ENCODE measurements at places on chromosomes 3 and 15. TPM values are rescaled to one million over a fixed set of nuclear protein-coding genes. Genes with fewer than 3 reads are reported as not detected.

DNA sequence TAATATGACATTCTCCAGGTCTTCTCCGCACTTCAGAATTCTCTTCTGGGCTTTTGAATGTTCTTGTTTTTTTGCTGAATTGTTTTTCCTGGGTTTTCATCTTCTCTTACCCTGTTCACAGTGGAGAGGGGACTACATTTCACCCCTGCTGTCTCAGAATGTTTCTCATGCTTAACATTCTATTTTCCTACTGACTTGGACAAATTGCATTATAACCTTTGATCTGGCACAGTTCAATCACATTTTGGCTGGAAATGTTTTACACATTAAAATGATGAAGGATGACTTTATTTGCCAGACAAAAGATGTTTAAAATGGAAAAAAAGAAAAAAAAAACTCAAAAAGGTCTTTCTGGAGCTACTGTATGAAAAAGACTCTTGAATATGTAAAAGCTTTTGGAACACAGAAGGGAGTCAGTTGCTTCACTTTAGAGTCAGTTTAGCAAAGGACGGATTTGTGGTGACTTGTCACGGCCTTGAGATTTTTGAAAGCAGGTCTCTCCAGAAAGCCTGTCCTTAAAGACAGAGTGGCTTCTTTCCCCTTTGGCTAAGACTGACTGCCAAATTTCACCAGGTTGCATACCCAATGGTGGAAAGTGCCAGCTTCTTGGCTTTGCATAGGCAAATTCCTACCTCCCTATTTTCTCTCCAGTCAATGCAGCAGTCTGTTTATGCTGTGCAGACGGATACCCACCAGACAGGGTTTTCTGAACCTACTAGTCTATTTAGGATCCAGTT is 401.0 kb upstream of the TBL1XR1 start:
- no peak for DNase-seq

DNA sequence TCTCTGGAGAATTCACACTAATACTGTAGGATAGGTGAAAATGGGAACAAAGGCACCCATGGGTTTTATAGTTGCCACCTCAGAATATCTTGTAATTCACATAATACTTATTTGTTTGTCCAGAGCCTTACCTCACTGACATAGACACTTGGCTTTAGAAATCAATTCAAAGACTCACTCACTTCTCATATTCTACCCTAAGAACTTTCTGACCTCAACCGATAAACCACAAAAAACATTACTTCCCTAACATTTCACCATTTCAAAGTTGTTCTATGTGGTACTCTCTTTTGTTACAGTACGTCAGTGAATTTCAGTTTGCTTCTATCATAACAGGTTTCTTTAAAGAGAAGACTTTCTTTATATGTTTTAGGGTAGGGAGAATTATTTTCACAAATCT is 359.3 kb downstream of the IGSF11 start:
- no peak for DNase-seq

DNA sequence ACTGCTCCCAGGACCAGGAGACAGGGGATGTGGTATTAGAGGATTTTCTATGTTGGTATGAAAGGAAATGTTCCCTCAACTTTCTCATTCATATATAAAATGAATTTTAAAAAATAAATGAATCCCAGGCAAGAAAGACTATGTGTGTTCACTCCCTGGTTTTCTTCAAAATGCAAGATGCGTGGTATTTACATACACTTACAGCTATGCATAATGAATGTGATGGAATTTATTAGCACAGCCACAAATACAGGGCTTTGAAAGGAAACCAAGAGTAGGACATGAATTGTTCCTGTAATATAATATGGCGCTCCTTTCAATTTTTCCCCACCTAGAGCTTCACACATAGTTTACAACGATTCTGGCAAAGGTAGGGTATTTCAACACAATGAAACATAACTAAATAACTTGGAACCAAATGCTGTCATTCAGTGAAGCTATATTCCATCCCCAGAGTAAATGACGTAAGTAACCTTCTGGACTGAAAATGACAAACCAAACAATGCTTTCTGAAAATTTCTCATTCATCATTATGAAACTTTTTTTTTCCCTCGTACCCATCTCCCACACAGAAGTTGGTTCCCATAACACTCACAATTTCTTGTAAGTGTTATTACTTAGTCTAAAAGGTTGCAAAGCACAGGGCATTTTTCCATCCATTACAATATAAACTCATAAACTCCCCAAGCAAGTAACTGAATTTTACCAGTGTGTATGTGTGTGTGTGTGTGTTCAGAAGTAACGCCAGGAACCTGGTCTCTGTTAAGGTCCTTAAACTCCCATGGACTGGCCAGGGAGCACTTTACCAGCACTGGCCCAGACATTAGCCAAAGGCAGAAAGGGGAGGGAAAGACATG is 41.8 kb downstream of the CBLB start:
- no peak for DNase-seq

DNA sequence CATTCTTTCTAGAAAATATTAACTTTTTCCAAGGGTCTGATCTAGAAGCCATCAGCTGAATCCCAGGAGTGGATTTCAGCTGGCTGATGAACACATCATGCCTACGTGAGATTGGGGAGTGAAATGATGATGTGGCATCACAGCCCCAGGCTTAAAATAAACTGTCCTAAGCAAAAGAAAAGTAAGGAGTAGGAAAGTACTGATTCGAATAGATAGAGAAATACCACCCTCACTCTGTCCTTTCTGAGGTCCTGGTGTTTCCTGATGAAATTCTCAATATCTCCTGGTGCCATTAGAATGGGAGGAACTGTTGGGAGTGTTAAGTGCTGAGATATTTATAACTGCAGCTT is 376.8 kb upstream of the SEMA6D start:
- DNase-seq, result no peak

- no peak for DNase-seq
These were observed 74.1 kb upstream of the TRIM42 start for GRCh38 chr3:140603766-140604165.

- DNase-seq, result no peak
These were observed 118.5 kb upstream of the WNT5A start for GRCh38 chr3:55605443-55606236.

DNA sequence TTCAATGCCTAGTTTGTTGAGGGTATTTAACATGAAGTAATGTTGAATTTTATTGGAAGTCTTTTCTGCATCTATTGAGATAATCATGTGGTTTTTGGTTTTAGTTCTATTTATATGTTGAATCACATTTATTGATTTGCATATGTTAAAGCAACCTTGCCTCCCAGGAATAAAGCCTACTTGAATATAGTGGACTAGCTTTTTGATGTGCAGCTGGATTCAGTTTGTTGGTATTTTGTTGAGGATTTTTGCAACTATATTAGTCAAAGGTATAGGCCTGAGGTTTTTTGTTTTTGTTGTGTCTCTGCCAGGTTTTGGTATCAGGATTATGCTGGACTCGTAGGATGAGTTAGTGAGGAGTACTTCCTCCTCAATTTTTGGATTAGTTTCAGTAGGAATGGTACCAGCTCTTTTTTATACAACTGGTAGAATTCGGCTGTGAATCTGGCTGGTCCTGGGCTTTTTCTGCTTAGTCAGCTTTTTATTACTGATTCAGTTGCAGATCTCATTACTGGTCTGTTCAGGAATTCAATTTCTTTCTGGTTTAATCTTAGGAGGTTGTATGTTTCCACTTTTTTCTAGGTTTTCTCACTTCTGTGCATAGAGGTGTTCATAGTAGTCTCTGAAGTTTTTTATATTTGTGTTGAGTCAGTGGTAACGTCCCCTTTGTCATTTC is 209.8 kb upstream of the RBMS3 start:
- DNase-seq, result no peak

- no peak for DNase-seq
These were observed 153.8 kb downstream of the ULK4 start for GRCh38 chr3:41808152-41808551.

- no peak for DNase-seq
These were observed 1026.0 kb downstream of the TUSC7 start for GRCh38 chr3:117735481-117736101.

- no peak for DNase-seq
These were observed 103.7 kb downstream of the RPLP1 start for GRCh38 chr15:69556344-69556743.

DNA sequence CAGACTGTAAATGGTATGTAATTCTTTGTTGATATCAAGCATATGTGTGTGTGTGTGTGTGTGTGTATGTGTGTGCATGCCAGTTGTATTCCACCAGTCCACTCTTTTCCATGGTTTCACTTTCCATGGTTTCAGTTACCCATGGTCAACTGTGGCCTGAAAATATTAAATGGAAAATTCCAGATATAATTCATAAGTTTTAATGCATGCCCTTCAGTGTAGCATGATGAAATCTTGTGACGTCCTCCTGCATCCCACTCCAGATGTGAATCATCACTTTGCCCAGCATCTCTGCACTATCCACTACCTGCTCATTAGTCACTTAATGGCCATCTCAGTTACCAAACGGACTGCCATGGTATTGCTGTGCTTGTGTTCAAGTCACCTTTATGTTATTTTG is 215.9 kb downstream of the GBE1 start:
- DNase-seq, result no peak

DNA sequence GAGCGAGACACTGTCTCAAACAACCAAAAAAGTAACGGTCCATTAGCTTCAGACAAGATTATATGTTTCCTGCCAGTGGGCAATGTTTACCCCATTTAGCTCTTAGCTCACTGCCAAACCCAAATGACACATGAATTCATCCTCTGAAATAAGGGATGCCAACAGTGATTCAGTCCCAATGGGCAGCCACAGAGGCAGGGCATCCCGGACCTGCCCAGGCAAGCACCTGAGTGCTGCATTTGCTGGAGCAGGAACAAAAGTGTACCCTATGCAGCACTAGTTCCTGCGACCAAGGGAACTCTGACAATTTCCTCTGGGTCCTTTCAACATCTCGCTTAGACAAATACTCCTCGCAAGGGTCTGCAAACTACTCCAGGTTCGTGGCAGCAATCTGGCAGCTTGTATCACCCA is 8.0 kb downstream of the IP6K2 start:
- no peak for DNase-seq

GRCh38 chr3:147797095-147797494 is 387.9 kb downstream of the ZIC1 start:
- no peak for DNase-seq

Gene AHSG
- total RNA-seq, result 1.6 TPM

Gene SIN3A
- 100 TPM for total RNA-seq

Gene SIDT1
- total RNA-seq, result 5.9 TPM

Gene CCDC39
- total RNA-seq, result 7.4 TPM

Gene EPB42
- 7.5 TPM for total RNA-seq

Gene FBLN2
- 334 TPM for total RNA-seq

Gene STOML1
- total RNA-seq, result 18.2 TPM
